ENCODE measurements at places on chromosomes 11 and 22.
A peak's percentile ranks its signal among the peaks of the same experiment; 100 is the strongest.

DNA sequence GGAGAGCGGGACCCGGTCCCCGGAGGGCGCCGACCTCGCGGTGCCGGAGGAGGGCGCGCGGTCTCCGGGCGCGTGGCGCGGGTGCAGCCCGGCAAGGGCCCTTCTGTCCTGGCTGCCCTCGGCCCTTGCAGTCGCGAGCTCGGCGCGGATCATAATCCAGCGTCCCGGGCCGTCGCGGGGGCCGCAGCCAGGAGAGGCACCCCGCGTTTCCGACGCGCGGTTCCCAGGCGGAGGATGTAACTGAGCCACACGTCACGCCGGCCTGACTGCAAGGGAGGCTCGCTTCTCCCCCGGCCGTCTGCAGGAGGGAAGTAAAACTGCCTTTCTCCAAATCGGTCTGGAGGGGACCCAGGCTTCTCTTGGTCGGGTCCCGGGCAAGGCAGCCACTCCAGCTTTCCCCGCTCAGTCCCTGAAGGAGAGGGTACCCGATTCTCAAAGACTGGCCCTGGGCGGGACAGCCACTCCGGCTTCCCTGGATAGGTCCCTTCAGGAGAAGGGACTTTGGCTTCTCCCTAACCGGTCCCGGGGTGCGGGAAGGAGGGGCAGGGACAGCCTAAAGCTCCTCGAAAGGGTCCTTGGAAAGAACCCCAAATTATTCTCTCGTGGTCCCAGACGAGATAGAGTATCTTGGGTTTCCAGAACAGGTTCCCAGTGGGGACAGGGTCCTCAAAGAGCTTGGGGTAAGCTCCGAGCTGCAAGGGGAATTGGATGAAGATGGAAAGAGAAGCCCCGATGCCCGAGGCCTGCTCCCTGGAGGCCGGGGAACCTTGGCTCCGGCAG, 836 bp downstream of the SPON1 start:
- DNase-seq: peak; percentile 41

DNA sequence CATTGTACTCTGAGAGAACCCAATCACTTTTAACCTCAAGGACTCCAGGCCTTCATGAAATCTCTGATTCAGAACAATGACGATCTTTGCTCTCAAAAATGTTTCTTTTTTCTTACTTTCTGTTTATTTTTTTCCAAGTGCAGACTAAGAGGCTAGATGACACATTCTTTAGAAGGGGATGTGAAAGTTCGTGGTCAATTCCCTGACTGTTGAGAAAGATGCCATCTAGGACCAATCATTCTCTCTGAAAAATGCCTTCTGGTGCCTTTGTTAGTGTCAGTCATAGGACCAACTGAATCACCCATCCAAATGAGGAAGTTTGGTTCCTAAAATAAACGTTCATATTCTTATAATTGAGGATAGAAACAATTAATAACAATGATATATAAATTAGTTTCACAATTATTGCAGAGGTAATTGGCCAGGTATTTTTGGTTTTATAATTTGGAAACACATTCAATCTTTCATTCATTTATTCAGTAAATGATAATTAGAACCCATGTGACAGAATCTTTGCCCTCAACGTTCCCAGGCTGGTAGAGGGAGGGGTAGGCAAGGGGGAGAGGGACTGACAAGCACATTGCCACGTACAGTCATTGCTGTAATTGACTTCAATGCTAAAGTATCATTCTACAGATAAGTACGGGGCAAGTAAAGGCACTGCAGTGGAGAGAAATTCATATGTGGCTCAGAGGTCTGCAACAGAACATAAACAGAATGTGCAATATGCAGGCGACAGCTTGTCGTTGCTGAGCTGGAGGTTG, 333.4 kb upstream of the MPPED2 start:
- no peak for DNase-seq

DNA sequence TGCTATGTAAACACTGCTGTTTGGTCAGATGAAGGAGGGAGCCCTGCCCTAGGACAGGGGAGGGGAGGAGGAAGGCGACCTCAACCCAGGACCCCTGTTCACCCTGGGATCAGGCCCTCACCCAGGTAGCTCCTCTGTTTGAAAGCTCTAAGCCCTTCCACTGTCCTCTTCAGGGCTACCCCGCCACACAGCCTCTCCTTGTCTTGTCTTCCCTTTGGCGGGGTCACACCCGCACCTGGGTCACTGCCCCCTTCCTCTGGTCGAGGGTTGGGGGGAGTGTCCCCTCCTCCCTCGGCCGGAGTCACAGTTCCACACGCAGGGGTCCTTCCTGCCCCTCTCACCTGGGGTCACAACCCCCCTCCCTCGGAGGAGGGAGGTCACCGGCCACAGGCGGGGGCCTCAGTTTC, 463 bp upstream of the PTPMT1 start:
- no peak for DNase-seq

DNA sequence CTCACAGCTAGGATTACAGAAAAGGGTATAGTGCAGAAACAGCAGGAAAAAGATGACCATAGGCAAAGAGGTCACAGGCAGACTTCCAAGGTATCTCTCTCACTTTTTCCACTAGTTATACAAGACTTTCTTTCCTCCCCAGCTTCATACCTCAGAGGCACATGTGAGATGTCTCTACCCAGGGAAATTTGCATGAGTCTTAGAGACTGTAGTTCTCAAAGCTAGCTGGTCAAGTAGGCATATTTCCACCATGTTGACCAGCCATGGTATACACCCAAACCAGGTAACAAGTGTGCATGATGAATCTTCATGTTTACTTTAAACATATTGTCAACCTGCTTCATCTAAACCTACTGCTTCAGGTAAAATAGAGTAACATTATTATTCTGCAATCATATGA, 27.9 kb downstream of the PRMT3 start:
- DNase-seq: no peak

DNA sequence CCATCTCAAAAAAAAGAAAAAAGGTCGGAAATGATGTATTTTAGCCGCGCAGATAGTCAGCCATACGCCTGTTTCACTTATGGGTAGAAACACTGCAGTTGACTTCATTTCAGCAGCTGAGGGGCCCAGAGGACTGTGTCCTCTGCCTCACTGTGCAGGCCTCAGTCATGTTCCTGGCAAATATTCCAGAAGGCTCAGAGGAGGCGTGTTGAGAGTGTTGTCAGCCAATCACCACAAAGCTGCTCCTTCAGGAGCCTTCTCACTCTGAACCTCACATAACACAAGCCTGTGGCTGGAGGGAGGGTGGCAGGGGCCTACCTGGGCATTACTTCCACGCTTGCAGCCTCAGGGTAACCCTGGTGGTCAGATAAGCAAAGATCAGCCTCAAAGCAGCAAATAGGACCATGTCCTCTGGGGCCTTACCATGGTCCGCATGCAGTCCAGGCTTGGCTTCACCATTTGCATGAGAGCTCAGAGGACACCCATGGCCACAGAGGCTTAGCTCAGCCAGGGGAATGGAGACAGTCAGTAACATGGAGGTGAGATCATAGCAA, 17.3 kb upstream of the TREH start:
- no peak for DNase-seq

DNA sequence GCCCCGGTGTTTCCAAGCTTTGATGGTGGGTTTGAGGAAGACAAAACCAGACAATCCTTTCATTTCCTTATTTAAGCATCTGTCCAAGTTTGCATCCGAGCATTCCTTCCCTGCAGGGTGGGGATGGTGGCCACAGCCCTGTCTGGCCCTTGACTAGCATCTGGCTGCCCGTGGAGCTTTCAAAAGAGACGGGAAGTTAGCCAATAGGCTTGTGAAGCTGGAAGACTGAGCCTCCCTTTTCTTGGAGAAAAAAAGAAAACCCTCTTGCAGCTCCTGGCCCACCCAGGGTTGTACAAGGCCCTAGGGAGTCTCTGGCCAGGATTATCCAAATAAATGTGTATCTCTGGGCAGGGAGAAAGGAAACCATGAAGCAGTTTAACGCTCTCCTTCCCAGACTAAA, 60.6 kb downstream of the MICAL2 start:
- no peak for DNase-seq

GRCh38 chr11:28627690-28628255, 519.6 kb downstream of the METTL15 start:
- no peak for DNase-seq
